ENCODE measurements at places on chromosomes 2 and 18. TPM values are rescaled to one million over a fixed set of nuclear protein-coding genes. Genes with fewer than 3 reads are reported as not detected.

DNA sequence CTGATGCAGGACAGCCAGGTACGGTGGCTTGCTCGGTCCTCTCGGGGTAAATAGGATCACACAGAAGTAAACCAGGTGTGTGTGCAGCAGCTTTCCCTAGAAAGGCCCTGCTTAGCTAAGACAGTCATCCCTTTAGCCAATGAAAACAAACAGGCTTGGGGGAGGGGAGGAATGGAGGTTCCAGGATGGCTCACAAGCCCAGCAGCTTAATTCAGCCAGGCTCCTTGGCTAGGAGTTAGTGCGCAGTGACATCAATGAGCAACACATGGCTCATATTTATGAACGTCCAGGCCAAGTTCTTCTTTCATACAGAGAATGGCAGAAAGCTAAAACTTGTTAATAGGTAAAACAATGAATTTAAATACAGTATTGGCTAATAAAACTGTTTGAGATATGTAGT lies 10.2 kb downstream of the IAH1 start:
- no peak for DNase-seq

The CCL20 gene
- 1.0 TPM for total RNA-seq

DNA sequence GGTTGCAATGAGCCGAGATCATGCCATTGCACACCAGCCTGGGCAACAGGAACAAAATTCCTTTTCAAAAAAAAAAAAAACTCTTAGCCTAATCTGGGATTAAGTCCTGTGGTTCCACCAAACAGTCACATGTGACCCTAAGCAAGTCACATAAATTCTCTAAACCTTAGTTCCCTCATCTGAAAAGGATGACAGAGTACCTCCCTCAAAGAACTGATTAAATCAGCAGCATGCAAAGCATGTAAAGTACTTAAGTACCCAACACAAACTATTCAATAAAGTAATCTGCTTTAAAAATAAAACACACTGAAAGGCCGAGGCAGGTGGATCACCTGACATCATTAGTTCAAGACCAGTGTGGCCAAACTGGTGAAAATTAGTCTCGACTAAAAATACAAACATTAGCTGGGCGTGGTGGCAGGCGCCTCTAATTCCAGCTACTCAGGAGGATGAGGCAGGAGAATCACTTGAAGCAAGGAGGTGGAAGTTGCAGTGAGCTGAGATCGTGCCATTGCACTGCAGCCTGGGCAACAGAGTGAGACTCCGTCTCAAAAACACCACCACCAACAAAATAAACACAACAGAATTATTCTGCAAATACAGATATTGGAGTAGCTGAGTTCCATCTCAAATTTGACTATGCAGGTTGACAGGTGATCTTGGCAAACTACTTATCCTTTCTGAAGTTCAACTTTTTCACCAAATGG lies 7.0 kb downstream of the USP34 start:
- DNase-seq = no peak

DNA sequence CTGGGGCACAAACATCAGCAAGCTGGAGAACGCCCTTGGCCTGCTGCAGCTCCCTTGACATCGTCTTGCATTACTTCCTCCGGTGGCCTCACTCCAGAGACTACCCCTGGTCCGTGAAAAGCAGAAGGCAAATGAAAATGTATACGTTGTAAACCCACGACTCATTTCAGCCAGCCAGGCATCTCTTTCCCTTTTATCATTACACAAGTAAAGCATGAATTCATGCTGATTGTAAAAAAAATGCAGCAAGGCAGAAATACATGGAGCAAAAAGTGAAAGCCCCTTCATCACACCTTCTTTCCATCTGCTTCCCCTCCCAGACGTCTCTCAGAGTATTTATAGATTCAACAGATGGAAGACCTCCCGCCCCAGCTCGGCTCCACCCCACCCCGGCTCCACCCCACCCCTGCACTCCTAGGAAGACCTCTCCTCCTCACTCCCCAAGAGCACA lies 41.6 kb upstream of the RALBP1 start:
- no peak for DNase-seq

- DNase-seq = no peak
Observed at GRCh38 chr2:201401815-201402214, 44.7 kb upstream of the FLACC1 start.

GRCh38 chr2:223217373-223217772 lies 165.4 kb downstream of the KCNE4 start:
- DNase-seq = no peak

DNA sequence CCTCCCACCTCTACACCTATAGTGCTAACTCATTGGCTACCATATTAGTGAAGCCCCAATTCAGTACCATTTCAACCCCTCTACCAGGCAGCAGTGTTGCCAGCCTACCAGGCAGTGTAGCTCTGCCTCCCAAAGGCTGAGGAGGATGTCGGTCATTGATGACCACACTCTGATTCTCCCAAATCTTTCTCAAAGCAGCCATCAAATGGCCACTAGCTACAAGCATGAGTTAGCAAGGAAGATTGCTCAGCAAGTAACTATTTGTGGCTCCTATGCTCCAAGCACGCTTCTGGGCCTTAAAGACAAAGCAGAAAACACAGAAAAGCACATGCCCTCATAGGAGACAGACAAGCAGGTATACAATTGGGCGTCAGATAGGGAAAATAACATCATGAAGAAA lies 42.7 kb upstream of the AFF3 start:
- DNase-seq = no peak

Data from mucosa of gallbladder (tissue), 1 donor.